ENCODE measurements at places on chromosomes 11 and 22.

GRCh38 chr11:59708537-59708936 lies 5.1 kb downstream of the OR10V1 start:
- DNase-seq: no peak

GRCh38 chr22:25563761-25564319 lies 635 bp upstream of the GRK3 start:
- no peak for DNase-seq

DNA sequence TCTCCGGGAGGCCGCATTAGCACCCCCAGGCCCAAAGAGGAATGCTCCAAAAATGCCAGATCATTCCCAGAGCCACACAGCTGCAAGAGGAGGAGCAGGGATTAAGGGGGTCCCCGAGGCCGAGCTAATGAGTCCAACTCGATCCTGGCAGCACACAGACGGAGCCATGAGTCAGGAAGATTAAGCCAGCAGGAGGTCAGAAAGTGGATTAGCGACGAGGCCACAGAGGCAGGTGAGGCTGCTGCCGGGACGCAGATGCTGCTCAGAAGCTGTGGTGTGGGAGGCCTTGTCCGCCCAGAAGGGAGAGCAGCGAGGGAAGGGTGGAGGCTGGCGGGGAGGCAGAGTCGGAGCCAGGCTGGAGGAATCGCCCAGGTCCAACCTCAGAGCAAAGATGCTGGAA lies 120.5 kb downstream of the SHANK2 start:
- no peak for DNase-seq

GRCh38 chr11:120065176-120065575 lies 72.7 kb downstream of the TRIM29 start:
- no peak for DNase-seq

DNA sequence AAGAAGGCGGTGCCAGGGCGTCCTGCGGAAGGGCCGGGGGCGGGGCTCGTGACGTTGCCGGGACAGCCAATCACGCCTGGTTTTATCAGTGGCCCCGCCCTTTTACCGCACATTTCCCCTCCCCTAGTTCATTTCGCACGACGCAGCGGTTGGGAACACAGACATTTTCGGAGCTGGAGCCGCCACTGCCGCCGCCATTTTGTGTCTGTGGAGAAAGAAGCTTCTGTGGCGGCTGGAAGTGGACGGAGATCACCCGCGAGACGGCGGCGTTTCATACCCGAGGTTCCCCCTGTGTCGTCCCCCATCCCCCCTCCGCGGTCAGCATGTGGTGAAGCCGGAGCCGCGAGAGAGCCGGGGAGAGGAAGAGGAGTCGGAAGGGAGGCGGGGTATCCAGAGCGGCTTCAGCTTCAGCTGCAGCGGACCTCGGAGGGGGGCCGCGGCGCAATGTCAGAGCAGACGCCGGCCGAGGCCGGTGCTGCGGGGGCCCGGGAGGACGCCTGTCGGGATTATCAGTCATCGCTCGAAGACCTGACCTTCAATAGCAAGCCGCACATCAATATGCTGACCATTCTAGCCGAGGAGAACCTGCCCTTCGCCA lies at the start of gene PCF11:
Gene PCF11 (plus strand): TSS at position 136 of the 598 bp plus-strand sequence. CDS start 309 bp downstream, at position 445.
- no peak for DNase-seq

DNA sequence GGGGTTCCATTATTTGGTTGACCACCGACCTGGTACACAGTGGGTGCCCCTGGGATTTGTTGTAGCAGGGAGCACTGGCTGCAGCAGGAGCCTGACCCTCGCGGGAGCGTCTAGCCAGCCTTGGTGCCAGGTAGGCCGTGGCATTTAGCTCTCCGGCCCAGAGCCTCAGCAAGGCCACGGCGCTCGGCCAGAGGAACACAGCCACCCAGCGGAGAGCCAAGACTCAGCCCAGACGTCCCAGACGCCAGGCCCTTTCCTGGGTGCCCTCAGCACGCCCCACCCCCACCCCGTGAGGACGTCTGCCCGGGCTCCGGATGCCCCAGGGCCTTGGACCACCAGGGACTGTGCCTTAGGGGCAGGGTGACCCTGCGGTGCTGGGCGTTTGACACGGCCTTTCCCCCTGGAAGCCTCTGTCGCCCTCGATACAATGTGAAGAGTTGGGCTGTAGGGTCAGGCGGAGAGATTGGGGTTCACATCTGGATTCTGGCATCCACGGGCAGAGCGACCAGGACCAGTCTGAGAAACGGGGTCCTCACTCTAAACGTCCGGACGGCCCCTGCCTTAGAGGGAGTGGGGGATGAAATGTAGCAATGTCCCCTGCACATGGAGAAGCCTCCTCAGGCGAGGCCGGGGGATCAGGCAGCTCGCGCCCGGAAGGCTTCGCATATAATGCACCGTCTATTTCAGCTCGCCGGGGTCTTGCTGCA lies 99.2 kb upstream of the FGF3 start:
- DNase-seq: no peak

DNA sequence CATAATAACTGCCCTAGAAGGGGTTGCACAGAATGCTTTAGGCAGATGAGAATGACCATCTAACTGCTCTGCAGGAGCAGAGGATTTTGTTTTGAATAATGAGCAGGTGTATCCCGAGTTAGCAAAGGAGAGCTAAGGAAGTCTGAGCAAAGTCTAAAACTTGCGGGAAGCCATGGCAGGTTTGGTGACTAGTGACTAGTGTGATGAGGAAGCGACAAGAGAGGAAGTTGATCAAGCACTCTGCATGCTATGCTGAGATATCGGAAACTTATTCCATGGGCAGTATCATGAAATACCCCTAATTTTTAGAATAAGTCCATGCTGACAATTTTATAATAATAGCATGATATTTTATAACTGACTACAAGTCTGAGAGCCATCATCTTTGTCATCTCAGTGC lies 12.9 kb downstream of the OLFML1 start:
- DNase-seq: no peak

DNA sequence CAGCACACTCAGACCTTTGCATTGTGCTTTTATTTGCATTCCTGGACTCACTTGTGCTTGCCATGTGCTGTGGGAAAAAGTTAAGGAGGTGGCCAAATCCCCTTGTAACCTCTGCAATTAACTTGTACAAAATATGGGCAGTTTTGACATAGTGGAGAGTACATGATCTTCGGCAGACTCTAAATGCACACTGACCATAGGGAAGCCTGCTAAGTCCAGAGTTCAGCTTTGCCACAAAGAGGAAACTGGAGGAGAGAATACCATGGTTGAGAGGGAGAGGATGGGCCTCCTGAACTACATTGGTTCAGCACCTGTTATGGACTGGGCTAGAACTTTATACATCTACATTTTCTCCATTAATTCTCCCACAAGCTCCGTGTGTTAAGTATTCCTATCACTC lies 37.6 kb upstream of the CEP295 start:
- no peak for DNase-seq

DNA sequence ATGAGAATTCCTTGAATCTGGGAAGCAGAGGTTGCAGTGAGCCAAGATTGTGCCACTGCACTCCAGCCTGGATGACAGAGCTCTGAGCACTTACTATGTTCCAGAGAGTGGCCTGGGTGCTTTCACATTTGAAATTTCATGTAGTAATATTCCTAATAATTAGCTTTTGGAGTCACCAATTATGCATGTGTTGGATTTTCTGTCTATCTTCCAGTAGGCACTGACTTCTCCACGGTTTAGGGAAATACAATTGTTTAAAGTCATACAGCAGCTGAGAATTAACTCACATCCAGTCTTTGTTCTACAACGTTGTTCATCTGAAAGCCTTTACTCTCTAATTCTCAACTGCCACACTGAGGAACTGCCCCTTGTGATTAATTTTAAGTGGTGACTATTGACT lies 150.2 kb downstream of the CSNK2A3 start:
- DNase-seq: no peak

- no peak for DNase-seq
These were observed 1.1 kb upstream of the SERGEF start for GRCh38 chr11:18013790-18014507.

DNA sequence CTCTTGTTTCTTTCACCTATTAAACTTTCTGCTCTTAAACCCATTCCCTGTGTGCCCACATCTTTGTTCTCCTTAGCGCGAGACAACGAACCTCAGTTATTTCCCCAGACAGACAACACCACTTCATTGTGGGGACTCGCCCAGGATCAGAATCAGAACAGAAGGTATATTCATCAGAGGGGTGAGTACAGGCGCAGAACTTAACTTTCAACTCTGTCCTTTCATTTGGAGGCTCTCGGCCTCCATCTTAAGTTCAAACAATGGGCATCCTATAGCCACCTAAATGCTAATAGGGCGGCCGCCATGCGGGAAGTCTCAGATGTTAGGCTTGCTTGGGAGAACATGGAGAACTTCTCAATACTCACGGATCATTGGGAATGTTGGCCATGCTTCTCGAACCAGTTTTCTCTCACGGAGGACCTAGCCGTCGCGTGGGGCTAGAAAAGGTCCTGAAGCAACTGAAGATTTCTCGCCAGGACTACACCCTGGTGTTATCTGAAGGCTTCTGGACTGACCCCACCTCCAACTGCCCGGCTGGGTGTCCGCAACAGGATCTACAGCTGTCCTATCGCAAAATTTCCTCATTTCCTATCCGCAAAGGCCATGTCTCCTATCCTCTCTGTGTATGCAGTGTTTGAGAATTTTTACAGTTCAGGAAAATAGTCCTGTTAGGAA lies 13.4 kb upstream of the HYLS1 start:
- no peak for DNase-seq

- DNase-seq: no peak
These were observed 5.5 kb downstream of the PHRF1 start for GRCh38 chr11:581752-582151.

DNA sequence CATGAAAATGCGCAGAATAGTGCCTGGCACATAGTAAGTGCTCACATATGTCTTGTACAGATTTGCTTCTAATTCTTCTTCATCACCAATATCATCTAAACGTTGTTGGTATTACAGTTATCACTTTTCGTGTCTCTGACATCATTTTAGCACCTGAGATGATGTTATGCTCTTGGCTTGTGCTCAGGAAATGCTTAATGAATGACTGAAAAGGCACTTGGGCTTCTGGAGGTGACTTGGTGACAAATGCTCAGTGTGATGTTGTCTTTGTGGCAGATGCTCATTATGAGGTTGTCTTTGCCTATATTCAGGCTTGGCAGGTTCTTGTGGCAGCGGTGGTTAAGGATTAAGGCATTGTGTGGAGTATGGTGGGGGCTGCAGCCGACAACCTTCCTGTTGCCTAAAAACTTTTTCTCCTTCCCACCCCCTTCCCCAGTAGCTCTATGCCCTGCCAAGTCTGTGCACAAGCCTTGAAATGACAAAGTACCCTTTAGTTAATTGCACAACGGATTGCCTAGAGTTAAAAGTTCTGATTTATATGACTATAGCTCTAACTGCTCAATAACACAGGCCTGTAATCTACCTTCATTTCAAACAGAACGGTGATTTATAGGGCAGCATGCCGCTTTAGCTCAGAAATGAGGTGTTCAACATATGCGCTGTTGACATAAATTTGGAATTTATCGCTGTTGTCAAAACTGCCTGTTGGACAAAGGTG lies 82.5 kb downstream of the ZBTB16 start:
- no peak for DNase-seq

DNA sequence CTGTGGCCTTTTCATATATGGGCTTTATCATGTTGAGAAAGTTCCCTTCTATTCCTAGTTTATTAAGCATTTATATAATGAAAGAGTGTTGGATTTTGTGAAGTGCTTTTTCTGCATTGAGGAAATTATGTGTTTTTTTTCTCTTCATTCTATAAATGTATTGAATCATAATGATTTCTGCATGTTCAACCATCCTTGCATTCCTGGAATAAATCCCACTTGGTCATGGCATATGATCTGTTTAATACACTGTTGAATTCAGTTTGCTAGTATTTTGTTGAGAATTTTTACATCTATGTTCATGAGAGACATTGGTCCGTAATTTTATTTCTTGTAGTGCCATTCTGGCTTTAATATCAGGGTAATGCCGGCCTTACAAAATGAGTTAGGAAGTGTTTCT lies 25.8 kb downstream of the PIM3 start:
- DNase-seq: no peak

GRCh38 chr11:76496174-76496573 lies 51.4 kb downstream of the EMSY start:
- no peak for DNase-seq

GRCh38 chr11:123069908-123070821 lies 8.2 kb upstream of the HSPA8 start:
- no peak for DNase-seq

- DNase-seq: no peak
These were observed 9.2 kb upstream of the PIWIL4 start for GRCh38 chr11:94557992-94558391.

GRCh38 chr11:128582496-128583366 lies 4.6 kb downstream of the ETS1 start:
- peak; percentile 73 for DNase-seq

GRCh38 chr11:104164028-104164520 lies at the start of gene PDGFD:
PDGFD (minus strand) TSS chr11:104164147.
- no peak for DNase-seq

GRCh38 chr22:45709060-45709739 lies 37.6 kb downstream of the ATXN10 start:
- no peak for DNase-seq

- DNase-seq: no peak
These were observed 27.4 kb upstream of the LINC01488 start for GRCh38 chr11:69454018-69454417.

- DNase-seq: no peak
These were observed 195.9 kb downstream of the BCR start for GRCh38 chr22:23376256-23376655.

DNA sequence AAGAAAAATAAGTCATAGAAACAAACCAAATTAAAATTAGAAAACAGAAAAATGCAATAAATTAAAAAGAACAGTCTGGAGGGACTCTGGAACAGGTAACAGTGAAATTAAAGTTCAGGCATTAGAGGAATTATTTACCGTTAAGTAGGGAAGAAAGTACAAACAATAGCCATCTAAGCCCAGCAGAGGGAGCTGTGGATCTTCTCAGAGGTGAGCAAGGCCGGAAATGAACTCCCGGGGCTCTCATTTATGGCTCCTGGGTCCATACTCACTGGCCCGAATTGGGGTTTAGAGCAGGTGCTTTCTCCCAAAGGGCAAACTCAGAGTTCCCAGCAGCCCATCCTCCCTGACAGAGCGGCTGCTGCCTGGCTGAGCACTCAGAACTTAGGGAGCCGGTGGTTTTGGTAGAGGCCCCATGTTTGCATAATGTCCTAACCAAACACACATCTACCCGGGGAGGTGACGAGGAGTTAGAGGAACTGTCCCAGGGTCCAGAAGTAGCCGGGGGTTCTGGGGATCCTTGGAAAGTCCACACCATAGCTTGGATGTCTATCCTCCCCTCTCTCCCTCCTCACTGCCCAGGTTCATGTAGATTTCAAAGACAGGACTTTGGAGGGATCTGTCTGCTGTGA lies 87.8 kb upstream of the VPREB1 start:
- DNase-seq: no peak

- no peak for DNase-seq
These were observed 1425.1 kb downstream of the BRD1 start for GRCh38 chr22:48402591-48403031.

- no peak for DNase-seq
These were observed 36.6 kb upstream of the SUSD2 start for GRCh38 chr22:24144778-24145085.

- no peak for DNase-seq
These were observed 38.5 kb downstream of the FLRT1 start for GRCh38 chr11:64074239-64074638.

All from epithelial cell of prostate (primary cell).